Bronchial smooth muscle cell (primary cell): ENCODE measurements at places on chromosomes 6 and 20. TPM values are rescaled to one million over a fixed set of nuclear protein-coding genes. Genes with fewer than 3 reads are reported as not detected.

ENPP1 gene
- 5.6 and 11.5 TPM in 2 replicates for total RNA-seq

RGS17 gene
- total RNA-seq: 7.5 and 15.1 TPM in 2 replicates

OTOR gene
- not detected in 2 replicates for total RNA-seq

BEND3 gene
- 0.47 and 1.0 TPM in 2 replicates for total RNA-seq

GSTA4 gene
- 43.6 and 51.7 TPM in 2 replicates for total RNA-seq

IPCEF1 gene
- total RNA-seq: 0.09 and 0.47 TPM in 2 replicates

CRISP2 gene
- not detected in 2 replicates for total RNA-seq

TINAG gene
- not detected in 2 replicates for total RNA-seq

DLL1 gene
- total RNA-seq: under 0.01 and 0.09 TPM in 2 replicates

TP53TG5 gene
- 0.09 TPM in 1 of 2 replicates, not detected in the other for total RNA-seq

PPP1R14C gene
- total RNA-seq: 0.17 and 0.95 TPM in 2 replicates

NHSL1 gene
- total RNA-seq: 15.6 and 19.7 TPM in 2 replicates
